ENCODE measurements at places on chromosomes 3 and 15.

- no peaks in the 10 kb centered on the region for H3K4me1 ChIP-seq
- no peaks in the 10 kb centered on the region for H3K36me3 ChIP-seq
- H3K4me3 ChIP-seq, result no peak overlapping the region
- no peak for DNase-seq
- no peak overlapping the region for H3K27ac ChIP-seq
- no peaks in the 10 kb centered on the region for H3K27me3 ChIP-seq
These were observed 64.0 kb downstream of the USP13 start for GRCh38 chr3:179716811-179717210.

- H3K27me3 ChIP-seq, result no peaks in the 10 kb centered on the region
- no peak for DNase-seq
- no peaks in the 10 kb centered on the region for H3K36me3 ChIP-seq
- H3K4me1 ChIP-seq, result no peaks in the 10 kb centered on the region
- no peak overlapping the region for H3K27ac ChIP-seq
- H3K4me3 ChIP-seq, result no peak overlapping the region
These were observed 1278.0 kb upstream of the GBE1 start for GRCh38 chr3:83039422-83039821.

DNA sequence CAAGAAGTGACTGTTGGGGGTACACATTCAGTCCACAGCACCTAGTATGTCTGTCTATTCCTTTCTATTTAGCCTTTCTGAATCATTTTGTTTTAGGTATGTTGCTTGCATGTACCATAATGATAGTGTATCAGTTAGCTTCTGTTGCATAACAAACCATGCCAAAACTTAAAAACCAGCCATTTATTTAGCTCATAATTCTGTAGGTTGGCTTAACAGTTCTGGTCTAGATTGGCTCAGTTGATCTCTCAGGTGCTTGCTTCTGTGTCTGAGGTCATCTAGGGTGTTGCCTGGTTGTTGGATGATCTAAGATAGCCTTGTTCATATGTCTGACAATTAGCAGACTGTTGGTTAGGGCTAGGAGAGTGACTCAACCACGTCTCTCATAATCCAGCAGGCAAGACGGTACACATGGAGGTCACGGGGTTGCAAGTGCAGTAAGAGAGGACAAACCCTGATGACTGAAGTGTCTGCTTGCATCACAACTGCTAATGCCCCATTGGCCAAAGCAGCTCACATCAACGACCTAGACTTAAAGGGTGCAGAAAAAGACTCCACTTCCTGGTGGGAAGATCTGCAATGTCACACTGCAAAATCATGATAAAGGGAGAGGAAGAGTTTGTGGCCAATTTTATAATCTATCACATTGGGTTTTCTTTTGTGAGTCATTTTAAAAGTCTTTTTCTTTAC, 6.8 kb upstream of the PDCD6IP start:
- H3K36me3 ChIP-seq, result no peaks in the 10 kb centered on the region
- H3K27ac ChIP-seq, result no peak overlapping the region
- no peaks in the 10 kb centered on the region for H3K27me3 ChIP-seq
- H3K4me1 ChIP-seq, result peaks cover 4% of the 10 kb centered on the region

DNA sequence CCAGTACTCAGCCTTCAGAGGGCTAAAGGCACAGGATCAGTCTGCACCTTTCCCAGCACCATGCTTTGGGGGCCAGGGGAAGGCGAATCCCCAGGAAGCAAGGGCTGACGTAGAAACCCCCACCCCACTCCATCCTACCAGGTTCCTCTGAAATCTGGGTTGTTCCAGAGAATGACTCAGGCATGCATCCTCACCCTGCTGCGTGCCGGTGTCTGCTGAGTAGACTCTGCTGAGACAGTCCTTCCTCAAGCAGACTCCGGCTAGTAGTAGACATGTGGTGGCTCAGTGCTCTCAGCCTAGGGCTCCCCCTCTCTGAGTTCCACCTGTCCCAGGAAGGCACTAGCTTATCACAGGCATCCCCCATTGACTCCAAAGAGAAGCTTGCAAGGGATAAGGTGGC, 9.0 kb downstream of the TMEM43 start:
- no peaks in the 10 kb centered on the region for H3K4me1 ChIP-seq
- H3K4me3 ChIP-seq, result no peak overlapping the region
- H3K27ac ChIP-seq, result peak overlapping the region; percentile 18
- DNase-seq, result no peak
- no peaks in the 10 kb centered on the region for H3K27me3 ChIP-seq

GRCh38 chr3:168096210-168096652, 507 bp upstream of the GOLIM4 start:
- no peaks in the 10 kb centered on the region for H3K36me3 ChIP-seq
- peak overlapping the region; percentile 99 for H3K27ac ChIP-seq
- peaks cover 15% of the 10 kb centered on the region for H3K4me1 ChIP-seq
- peak overlapping the region; percentile 73 for H3K4me3 ChIP-seq

GRCh38 chr15:92018535-92019239, 165.2 kb downstream of the SLCO3A1 start:
- peaks cover 3% of the 10 kb centered on the region for H3K4me1 ChIP-seq
- H3K27me3 ChIP-seq, result no peaks in the 10 kb centered on the region
- H3K36me3 ChIP-seq, result no peaks in the 10 kb centered on the region
- H3K27ac ChIP-seq, result no peak overlapping the region

DNA sequence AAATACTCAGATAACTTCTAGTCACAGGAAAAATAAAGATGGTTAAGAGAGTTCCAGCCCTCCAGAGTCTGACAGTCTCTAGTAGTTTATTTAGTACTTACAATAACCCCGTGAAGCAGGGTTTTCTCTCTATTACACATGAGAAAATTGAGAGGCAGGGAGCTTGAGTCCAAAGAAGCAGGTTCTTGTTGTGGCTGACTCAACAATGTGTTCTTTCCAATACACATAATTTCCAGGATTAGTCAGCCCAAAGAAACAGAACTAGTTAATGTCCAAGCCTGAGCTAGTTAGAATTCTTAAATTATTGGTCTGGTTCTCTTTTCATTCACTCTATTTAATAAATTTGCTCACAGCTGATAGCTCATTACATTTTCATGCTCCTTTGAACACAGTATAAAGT, 49.9 kb downstream of the ALDH1A2 start:
- no peaks in the 10 kb centered on the region for H3K36me3 ChIP-seq
- no peaks in the 10 kb centered on the region for H3K4me1 ChIP-seq
- H3K27ac ChIP-seq, result no peak overlapping the region
- peaks cover 10% of the 10 kb centered on the region for H3K27me3 ChIP-seq
- DNase-seq, result no peak

- no peaks in the 10 kb centered on the region for H3K36me3 ChIP-seq
- no peak for DNase-seq
- H3K27ac ChIP-seq, result no peak overlapping the region
- no peaks in the 10 kb centered on the region for H3K27me3 ChIP-seq
- H3K4me3 ChIP-seq, result no peak overlapping the region
These were observed 61.4 kb downstream of the COL8A1 start for GRCh38 chr3:99699841-99700240.

- H3K36me3 ChIP-seq, result no peaks in the 10 kb centered on the region
- H3K4me1 ChIP-seq, result peaks cover 19% of the 10 kb centered on the region
- H3K27ac ChIP-seq, result no peak overlapping the region
- no peak overlapping the region for H3K4me3 ChIP-seq
These were observed 19.5 kb downstream of the AMOTL2 start for GRCh38 chr3:134354612-134355251.

GRCh38 chr15:28974142-28974541, 88.4 kb downstream of the APBA2 start:
- no peaks in the 10 kb centered on the region for H3K36me3 ChIP-seq
- H3K27ac ChIP-seq, result no peak overlapping the region
- DNase-seq, result peak; percentile 16
- H3K27me3 ChIP-seq, result no peaks in the 10 kb centered on the region
- no peaks in the 10 kb centered on the region for H3K4me1 ChIP-seq

- H3K36me3 ChIP-seq, result no peaks in the 10 kb centered on the region
- peaks cover 18% of the 10 kb centered on the region for H3K4me1 ChIP-seq
- no peak overlapping the region for H3K4me3 ChIP-seq
- no peaks in the 10 kb centered on the region for H3K27me3 ChIP-seq
- no peak overlapping the region for H3K27ac ChIP-seq
These were observed 475.0 kb upstream of the PROK2 start for GRCh38 chr3:72259755-72260587.

DNA sequence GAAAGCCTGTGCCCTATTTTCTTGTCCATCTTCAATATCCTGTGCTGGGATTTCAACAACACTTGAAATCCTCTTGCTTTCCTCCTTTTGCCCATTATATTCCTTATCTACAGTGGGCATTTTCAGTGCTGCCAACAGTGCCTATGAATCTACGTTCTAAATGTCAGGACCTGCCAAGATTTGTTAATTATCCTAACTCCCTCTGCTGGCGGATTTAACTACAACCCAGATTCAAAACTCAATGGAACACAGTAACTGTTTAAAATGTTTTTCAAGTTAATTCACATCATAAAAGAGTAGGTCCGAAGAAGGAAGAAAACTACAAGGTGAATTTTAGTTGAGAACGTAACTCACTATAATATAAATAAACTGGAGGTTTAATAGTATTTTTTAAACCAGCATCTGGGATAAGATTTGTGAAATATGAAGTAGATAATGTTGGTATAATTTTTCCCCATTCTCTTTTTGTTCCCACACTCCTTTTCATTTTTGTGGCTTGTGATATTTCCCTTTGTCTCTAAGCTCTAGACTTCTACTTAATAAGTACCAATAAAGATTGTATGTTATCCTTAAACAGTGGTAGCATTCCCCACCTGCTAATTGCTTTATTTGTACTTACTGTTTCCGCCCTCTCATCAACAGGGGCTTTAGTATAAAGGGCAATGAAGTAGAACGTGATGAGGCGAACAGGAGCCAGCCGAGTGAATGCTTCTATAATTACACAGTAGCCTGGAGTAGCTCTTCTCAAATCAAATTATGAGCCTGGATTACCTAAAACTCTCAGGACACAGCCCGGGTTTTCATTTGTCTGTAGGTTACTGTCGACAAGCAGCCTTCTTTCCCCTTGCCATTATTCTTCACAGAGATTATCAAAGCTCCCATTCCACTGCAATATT, 302.5 kb upstream of the ATP11B start:
- no peaks in the 10 kb centered on the region for H3K27me3 ChIP-seq
- no peak overlapping the region for H3K27ac ChIP-seq
- H3K4me1 ChIP-seq, result no peaks in the 10 kb centered on the region
- H3K4me3 ChIP-seq, result no peak overlapping the region
- DNase-seq, result no peak

DNA sequence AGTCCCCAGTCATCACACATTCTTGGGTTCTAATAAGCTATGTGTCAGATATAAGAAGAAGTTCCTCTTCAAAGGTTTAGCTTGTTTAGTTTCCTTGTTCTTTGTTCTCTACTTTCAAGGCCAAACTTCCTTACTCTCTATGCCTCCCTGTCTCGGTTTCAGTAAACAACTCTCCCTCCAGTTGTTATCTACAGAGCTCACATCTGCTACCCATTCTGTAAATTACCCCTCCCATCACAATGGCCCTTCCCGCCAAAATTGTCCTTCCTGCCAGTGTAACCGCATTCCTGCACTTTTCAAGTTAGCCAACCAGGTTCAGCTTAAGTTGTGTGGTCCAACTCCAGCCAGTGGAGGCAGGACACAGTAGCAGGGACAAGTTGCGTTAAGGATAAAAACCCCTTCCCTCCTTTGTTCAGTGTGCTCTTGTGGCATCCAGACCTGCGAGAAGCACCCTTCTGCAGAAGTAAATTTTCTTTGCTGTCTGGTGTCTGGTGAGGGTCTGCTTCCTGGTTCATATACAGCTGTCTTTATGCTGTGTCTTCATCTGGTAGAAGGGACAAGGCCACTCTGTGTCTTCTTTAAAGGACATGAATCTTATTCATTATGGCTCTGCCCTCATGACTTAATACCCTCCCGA, 342.1 kb upstream of the GRM7 start:
- no peaks in the 10 kb centered on the region for H3K36me3 ChIP-seq
- no peaks in the 10 kb centered on the region for H3K27me3 ChIP-seq
- no peak overlapping the region for H3K27ac ChIP-seq

DNA sequence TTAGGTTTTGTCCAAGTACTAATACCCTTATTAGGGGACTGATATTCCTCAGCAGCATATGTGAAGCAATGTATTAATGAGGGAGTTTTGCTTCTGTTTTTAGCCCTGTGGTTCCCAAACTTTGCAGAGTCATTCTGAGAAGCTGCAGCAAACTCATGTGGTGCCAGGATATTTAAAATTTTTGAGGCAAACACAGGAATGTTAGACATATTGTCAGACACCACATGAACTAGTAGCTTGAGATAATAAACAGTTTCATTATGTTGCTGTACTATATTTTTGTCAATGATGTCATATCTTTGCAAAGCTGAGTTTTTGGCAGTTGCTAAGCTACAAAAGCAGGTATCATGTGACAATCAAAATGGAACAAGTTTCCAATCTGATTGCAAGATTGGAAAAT, 36.6 kb downstream of the ATP6V1A start:
- H3K36me3 ChIP-seq, result peaks cover 13% of the 10 kb centered on the region
- H3K4me3 ChIP-seq, result no peak overlapping the region
- no peak for DNase-seq
- H3K27ac ChIP-seq, result no peak overlapping the region

DNA sequence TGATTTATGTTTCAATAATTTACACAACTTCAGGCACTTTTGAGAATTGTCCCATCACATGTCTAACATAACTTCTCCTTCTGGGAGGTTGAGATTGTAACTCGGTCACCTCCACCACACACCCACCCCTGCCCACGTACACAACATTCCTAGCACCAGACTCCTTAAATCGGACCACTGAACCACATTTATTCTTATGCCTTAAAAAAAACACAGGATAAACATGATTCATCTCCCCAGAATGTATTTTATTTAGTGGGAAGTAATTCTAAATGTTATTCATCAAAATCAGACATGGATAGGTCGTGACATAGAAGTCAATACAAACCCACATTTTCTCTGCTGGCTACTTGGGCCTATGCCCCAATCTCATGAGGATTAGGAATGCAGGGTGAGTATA, 3.0 kb downstream of the SNTN start:
- H3K36me3 ChIP-seq, result no peaks in the 10 kb centered on the region
- H3K27me3 ChIP-seq, result no peaks in the 10 kb centered on the region
- no peak for DNase-seq

Data from transverse colon (tissue), 4 donors.